ENCODE measurements at places on chromosomes 7 and 10. TPM values are rescaled to one million over a fixed set of nuclear protein-coding genes. Genes with fewer than 3 reads are reported as not detected.

- no peaks in the 10 kb centered on the region for H3K27me3 ChIP-seq
- H3K4me1 ChIP-seq: no peaks in the 10 kb centered on the region
- no peak overlapping the region for H3K27ac ChIP-seq
Observed at GRCh38 chr7:15571301-15571878, 9.6 kb upstream of the AGMO start.

DNA sequence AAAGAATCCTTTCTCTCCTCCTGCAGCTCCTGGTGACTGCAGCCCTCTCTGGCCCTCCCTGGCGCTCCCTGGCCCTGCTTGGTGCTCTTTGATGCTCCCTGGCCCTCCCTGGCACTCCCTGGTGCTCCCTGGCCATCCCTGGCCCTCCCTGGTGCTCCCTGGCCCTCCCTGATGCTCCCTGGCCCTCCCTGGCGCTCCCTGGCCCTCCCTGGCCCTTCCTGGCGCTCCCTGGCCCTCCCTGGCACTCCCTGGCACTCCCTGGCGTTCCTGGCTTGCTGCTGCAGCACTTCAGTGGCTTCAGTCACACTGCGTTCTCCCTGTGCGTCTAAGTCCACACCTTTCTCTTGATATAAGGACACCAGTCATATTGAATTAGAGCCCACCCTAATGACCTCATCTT lies 15.2 kb upstream of the FGFR2 start:
- no peak for DNase-seq
- peaks cover 2% of the 10 kb centered on the region for H3K27me3 ChIP-seq
- no peaks in the 10 kb centered on the region for H3K36me3 ChIP-seq
- H3K4me1 ChIP-seq: no peaks in the 10 kb centered on the region
- no peak overlapping the region for H3K4me3 ChIP-seq

DNA sequence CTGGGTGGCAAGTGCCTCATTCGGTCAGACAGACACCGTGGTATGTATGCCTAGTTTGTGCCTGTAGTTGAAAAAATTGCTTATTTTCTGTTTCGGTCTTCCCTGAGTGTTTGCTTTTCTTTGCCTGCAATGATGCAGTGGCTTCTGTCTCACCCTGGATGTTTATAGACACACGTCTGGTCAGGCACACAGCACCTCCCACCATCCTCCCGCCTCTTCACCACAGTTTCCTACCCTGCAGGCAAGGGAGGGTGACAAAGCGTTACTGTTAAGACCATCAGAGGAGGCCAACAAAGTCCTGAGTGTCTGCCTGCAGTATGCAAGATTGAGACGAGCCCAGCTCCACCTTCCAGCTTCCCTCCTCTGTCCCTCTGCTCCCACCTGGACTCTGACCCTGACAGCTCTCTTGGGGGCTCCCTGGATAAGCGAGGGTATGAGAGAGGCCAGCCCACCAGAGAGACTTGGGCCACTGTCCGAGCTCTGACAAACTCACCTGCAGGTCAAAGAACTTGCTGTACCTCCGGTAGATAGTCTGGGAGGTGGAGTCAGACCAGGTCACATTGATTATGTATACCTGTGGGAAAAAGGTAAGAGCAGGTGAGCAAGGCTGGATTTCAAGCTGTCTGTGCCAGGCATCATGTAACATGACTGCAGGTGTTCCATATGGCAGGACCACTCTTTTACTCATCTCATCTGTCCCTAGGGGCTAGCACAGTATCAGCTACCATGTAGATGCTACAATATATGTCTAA lies 54.4 kb downstream of the SH3PXD2A start:
- H3K4me3 ChIP-seq: no peak overlapping the region
- DNase-seq: peak; percentile 63
- H3K4me1 ChIP-seq: peaks cover 36% of the 10 kb centered on the region
- no peaks in the 10 kb centered on the region for H3K36me3 ChIP-seq
- no peak overlapping the region for H3K27ac ChIP-seq

GRCh38 chr7:51234139-51234538 lies 82.5 kb downstream of the COBL start:
- no peak overlapping the region for H3K4me3 ChIP-seq
- H3K36me3 ChIP-seq: no peaks in the 10 kb centered on the region
- H3K27me3 ChIP-seq: no peaks in the 10 kb centered on the region
- H3K4me1 ChIP-seq: no peaks in the 10 kb centered on the region
- H3K27ac ChIP-seq: no peak overlapping the region
- DNase-seq: no peak

DNA sequence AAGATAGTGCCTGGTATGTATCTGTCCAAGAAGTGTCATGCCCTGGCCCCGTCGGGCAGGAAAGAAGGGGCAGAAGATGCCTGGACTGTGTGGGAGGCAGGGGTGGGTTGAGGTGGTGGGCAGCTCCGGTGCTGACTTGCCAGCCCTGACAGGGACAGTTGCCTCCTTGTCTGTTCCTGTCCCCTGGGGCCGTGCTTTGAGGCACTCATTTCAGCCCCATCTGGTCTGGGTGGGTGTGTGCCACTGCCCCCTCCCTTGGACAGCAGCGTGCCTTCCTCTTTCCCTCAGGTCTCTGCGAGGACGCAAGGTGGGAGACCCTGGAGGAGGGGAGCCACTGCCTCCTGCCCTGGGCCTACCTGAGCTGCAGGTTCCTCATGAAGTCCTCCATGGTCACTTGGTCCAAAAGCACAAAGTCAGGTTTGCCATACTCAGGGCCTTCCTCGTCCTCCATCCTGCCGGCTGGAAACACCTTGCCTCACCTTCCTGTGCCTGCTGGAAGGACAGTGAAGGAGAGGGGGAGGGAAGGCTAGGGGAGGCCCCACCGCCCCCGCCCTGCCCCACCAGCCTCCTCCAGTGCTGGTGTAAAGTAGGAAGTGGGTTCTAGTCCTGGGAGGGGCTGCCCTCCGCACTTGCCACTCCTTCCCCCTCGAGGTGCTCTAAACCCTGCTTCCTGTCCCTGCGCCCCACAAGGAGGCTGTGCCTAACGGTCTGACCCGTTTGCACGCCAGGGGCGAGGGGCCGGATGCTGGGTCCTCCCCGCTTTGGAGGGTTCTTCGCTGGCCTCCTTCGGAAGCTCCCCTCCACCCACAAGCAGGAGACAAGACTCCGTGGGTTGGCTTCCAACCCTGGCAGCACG lies at the start of gene MYO1G:
TSS of gene MYO1G (minus strand) at position 505 of the 856 bp plus-strand sequence. CDS start at position 451, 54 bp downstream.
- H3K27ac ChIP-seq: peak within 1 kb of the TSS; percentile 98
- peaks cover 88% of the 10 kb centered on the region for H3K36me3 ChIP-seq
- H3K27me3 ChIP-seq: no peaks in the 10 kb centered on the region
- peak; percentile 94 for DNase-seq
- peak within 1 kb of the TSS; percentile 97 for H3K4me3 ChIP-seq

DNA sequence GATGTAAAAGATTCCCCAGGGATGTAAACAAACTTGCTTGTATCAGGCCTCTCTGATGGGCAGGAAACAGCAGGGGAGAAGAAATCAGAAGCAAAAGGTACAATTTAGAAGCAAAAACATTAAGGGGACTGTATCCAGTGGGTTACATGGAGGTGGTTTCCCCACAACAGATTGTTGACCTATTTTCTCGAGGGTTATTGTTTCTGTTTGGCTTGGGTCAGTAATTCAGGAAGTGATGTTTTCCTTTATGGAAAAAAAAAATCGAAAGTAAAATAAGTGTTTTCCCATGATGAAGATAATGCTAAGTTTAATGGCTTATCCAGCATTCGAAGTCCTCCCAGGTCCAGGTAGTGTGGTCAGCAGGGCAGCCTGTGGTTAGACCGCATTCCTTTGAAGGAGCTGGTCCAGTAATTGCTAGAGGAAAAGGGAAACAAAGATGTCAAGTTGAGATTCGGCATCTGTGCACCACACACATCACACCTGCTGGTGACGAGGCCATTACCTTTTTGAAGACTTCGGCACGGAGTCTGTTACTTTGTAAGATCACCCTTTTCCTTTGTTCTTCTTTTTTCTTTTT lies 37.3 kb upstream of the ADAM12 start:
- DNase-seq: no peak
- no peaks in the 10 kb centered on the region for H3K4me1 ChIP-seq
- no peak overlapping the region for H3K4me3 ChIP-seq
- no peak overlapping the region for H3K27ac ChIP-seq
- H3K27me3 ChIP-seq: no peaks in the 10 kb centered on the region
- no peaks in the 10 kb centered on the region for H3K36me3 ChIP-seq

- H3K36me3 ChIP-seq: no peaks in the 10 kb centered on the region
- no peak overlapping the region for H3K4me3 ChIP-seq
- no peaks in the 10 kb centered on the region for H3K27me3 ChIP-seq
- no peak for DNase-seq
Observed at GRCh38 chr10:98833542-98833941, 386.8 kb upstream of the HPS1 start.

DNA sequence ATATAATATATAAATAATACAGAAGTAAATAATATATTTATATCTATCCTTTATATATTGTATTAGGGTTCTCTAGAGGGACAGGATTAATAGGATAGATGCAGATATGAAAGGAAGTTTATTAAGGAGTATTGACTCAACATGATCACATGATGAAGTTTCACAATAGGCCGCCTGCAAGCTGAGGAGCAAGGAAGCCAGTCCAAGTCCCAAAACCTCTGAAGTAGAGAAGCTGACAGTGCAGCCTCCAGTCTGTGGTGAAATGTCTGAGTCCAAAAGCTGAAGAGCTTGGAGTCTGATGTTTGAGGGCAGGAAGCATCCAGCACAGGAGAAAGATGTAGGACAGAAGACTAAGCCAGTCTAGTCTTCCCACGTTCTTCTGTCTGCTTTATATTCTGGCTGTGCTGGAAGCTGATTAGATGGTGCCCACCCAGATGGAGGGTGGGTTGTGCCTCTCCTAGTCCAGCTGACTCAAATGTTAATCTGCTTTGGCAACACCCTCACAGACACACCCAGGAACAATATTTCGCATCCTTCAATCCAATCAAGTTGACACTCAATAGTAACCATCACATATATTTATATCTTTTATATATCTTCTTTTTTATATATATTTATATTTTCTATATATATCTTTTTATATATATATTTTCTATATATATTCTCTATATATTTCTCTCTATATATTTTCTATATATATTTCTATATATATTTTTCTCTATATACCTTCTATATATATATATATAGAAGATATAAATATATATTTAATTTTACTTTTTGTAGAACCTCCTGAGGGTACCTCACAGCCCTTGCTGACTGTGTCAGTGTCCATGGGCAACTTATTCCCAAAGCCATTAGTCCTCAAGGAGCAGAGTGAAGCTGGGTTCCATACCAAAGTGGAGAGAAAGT lies 24.6 kb upstream of the AKR1B10 start:
- H3K4me1 ChIP-seq: no peaks in the 10 kb centered on the region
- H3K4me3 ChIP-seq: no peak overlapping the region
- H3K27me3 ChIP-seq: peaks cover 13% of the 10 kb centered on the region
- no peak for DNase-seq

- no peak overlapping the region for H3K4me3 ChIP-seq
- no peaks in the 10 kb centered on the region for H3K27me3 ChIP-seq
- no peak overlapping the region for H3K27ac ChIP-seq
- no peak for DNase-seq
- no peaks in the 10 kb centered on the region for H3K4me1 ChIP-seq
- H3K36me3 ChIP-seq: no peaks in the 10 kb centered on the region
Observed at GRCh38 chr7:81491573-81491972, 278.3 kb downstream of the HGF start.

DNA sequence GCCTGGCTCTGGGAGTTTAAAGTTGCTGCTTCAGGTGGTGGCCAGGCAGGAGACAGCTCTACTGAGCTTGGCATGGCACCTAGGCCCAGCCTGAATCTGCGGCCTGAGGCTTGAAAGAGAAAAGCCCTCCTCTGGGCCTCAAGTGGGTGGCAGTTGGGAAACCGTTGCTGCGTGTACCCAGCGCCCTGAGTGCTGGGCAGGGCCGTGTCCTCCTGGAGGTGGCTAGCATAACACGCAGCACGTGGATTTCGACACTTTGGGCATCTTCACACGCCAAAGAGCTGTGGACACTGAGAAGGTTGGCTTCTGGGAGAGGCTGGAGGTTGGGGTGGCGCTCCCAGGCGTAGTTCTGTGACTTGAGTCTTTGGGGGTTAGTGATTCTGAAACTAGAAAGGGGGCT lies 2.5 kb downstream of the ZNF316 start:
- H3K27me3 ChIP-seq: no peaks in the 10 kb centered on the region
- H3K27ac ChIP-seq: no peak overlapping the region
- H3K4me3 ChIP-seq: peak overlapping the region; percentile 57
- no peak for DNase-seq
- peaks cover 52% of the 10 kb centered on the region for H3K36me3 ChIP-seq
- H3K4me1 ChIP-seq: peaks cover 18% of the 10 kb centered on the region

DNA sequence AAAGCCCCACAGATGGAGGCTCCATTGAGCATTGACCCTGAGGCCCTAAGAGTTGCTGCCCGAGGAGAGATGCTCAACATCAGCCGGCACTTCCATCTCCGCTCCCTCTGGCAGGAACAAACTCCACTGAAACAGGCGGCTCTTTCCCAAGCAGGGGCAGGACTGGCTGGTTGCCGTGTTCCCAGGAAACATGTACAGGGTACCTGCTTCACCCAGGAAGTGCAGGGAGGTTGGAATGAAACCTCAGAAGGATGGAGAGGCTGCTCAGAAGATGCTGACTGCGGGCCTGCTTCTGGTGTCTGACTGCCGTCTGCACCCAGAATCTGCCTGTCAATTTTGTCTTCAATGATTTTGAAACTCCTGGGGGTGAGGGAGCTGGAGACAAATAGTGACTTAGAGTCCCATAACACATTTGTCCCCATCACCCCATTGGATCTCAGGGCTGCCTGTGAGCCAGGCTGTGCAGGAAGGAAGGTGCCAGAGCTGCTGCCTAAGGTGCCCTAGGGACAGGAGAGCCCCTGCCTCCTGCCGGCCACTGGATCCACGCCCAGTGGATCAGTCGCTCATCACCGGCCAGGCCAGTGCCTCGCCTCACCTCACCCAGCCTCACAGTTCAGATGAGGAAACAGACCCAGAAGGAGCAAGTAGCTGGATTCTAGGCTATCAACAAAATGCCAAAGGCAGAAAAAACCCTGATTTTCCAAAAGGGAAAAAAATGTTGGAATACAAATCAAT lies 237.3 kb downstream of the PTPRN2 start:
- no peaks in the 10 kb centered on the region for H3K27me3 ChIP-seq
- no peaks in the 10 kb centered on the region for H3K4me1 ChIP-seq
- H3K4me3 ChIP-seq: no peak overlapping the region
- no peak for DNase-seq

GRCh38 chr10:21976739-21977138 lies 26.8 kb downstream of the DNAJC1 start:
- no peak overlapping the region for H3K27ac ChIP-seq
- H3K36me3 ChIP-seq: no peaks in the 10 kb centered on the region
- no peaks in the 10 kb centered on the region for H3K27me3 ChIP-seq
- H3K4me3 ChIP-seq: no peak overlapping the region

Gene TET1
- 1.6 TPM for total RNA-seq

Gene GPRIN2
- not detected for total RNA-seq

Gene PILRB
- 86.2 TPM for total RNA-seq

Measured in activated T-helper 2 cell treated with anti-CD3 and anti-CD28 coated beads, Interferon-gamma antibody, Interleukin-2, Interleukin-4, amounts not matched to agents 10 μg/mL and 5 μg/mL and 100 μg/mL, durations not matched to agents 14 hours and 24 hours and 36 hours (primary cell).